ENCODE measurements at places on chromosomes 6 and 20. TPM values are rescaled to one million over a fixed set of nuclear protein-coding genes. Genes with fewer than 3 reads are reported as not detected.

- no peak overlapping the region for H3K4me3 ChIP-seq
- H3K36me3 ChIP-seq, result no peaks in the 10 kb centered on the region
- no peaks in the 10 kb centered on the region for H3K4me1 ChIP-seq
- H3K27ac ChIP-seq, result no peak overlapping the region
Measured at GRCh38 chr6:131733376-131734016, 22.7 kb upstream of the CTAGE9 start.

- no peaks in the 10 kb centered on the region for H3K27me3 ChIP-seq
- no peaks in the 10 kb centered on the region for H3K4me1 ChIP-seq
- no peak overlapping the region for H3K4me3 ChIP-seq
Measured at GRCh38 chr20:47850146-47850545, 64.9 kb upstream of the SULF2 start.

DNA sequence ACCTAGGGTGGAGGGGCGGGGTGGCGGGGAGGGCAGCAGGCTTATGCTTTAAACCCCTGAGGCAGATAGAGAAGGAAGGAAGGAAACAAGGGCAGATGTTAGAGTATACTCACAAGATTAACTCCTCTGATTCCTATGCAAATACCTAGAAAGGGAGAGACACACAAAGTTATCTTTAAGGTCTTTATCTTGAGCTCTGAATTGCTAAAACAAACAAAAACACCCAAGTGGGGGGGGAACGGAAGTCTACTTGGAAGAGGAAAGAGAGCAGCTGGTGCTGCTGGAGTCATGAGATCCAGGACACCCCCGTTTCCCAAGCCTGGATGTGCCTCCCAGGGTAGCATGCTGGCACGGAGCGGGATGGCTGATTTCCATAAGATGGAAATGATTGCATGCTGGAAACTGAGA is 43.4 kb downstream of the PLAGL1 start:
- no peaks in the 10 kb centered on the region for H3K36me3 ChIP-seq
- no peaks in the 10 kb centered on the region for H3K27me3 ChIP-seq
- no peaks in the 10 kb centered on the region for H3K4me1 ChIP-seq
- no peak overlapping the region for H3K27ac ChIP-seq

DNA sequence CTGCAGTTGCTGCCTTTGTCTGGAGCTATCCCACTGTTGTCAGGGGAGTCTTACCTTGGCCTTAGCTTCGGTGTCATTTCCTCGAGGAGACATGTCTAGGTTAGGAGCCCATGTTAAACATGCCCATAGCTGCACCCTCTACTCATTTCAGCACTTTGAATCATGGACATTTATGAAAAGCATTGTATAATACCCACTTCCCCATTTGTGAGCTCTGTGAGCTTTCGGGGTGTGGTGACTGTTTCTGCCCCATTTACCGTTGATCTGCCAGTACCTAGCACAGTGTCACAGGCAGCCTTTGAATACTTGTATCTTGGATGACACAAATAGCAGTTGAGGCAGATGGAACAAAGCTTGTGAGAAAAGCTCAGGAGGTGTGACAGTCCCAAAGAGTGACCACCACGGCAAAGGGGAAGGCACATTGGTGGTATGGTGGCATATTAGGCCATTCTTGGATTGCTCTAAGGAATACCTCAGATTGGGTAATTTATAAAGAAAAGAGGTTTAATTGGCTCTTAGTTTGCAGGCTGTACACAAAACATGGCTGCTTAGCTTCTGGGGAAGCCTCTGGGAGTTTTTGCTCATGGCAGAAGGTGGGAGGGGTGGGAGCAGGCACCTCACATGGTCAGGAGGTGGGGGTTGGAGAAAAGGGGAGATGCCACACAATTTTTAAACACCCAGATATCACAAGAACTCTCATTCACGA is 42.0 kb downstream of the JARID2 start:
- no peak overlapping the region for H3K4me3 ChIP-seq
- no peak for DNase-seq
- H3K36me3 ChIP-seq, result no peaks in the 10 kb centered on the region

TLDC2 gene
- 29.7 TPM for total RNA-seq

WFDC12 gene
- not detected for total RNA-seq

DNA sequence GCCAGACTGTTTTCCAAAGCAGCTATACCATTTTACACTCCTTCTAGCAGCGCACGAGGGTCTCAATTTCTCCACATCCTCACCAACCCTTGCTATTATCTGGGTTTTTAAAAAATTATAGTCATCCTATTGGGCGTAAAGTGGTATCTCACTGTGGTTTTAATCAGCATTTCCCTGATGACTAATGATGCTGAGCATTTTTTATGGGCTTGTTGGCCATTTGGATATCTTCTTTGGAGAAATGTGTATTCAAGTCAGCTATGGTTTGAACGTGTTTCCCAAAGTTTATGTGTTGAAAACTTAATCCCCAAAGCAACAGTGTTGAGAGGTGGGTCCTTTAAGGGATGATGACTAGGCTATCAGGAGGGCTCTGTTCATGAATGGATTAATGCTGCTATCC is 6.7 kb downstream of the MCUR1 start:
- peaks cover 7% of the 10 kb centered on the region for H3K4me1 ChIP-seq
- H3K36me3 ChIP-seq, result no peaks in the 10 kb centered on the region
- no peaks in the 10 kb centered on the region for H3K27me3 ChIP-seq
- no peak overlapping the region for H3K27ac ChIP-seq

DNA sequence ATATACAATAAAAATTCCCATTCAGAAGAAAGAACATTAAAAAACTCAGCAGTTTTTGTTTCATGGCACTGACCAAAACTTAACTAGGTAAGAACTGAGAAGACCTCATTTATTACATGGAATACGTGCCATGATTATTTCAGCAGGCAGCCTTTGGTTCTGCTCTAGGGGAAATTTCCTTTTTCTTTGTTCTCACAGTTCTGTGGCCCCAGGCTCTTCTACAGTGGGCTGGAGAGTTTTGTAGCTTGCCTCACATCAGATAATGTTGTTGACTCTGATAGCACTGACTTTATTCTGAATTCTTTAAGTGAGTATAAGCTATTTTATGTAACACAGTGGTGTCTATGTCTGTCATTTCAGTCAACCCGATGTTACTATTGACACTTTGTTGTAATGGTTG is 844.3 kb downstream of the TBC1D32 start:
- no peaks in the 10 kb centered on the region for H3K27me3 ChIP-seq
- no peak overlapping the region for H3K27ac ChIP-seq
- H3K4me3 ChIP-seq, result no peak overlapping the region
- no peaks in the 10 kb centered on the region for H3K4me1 ChIP-seq

DNA sequence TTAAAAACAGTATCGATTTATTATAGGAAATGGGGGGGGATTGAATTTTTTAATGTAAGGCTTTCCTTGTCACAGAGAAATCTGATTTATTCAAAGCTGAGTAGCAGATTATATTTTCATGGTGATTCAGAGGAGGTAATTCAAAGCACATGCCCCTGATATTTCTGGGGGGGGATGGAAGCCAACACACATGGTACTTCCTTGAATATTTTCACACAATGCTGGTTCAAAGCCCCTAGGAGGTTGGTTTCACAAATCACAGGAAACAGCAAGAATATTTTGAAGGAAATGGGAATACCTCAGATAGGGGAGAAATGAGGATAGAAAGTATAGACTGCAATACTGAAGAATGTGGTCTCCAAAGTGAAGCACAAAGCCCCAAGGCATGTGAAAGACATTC is 98.8 kb downstream of the RTN4IP1 start:
- no peaks in the 10 kb centered on the region for H3K4me1 ChIP-seq
- no peak for DNase-seq
- no peak overlapping the region for H3K4me3 ChIP-seq
- no peaks in the 10 kb centered on the region for H3K36me3 ChIP-seq
- no peak overlapping the region for H3K27ac ChIP-seq

GRCh38 chr20:64113796-64114355 is 6.5 kb upstream of the NPBWR2 start:
- H3K4me1 ChIP-seq, result no peaks in the 10 kb centered on the region
- no peaks in the 10 kb centered on the region for H3K27me3 ChIP-seq
- H3K36me3 ChIP-seq, result no peaks in the 10 kb centered on the region

- no peaks in the 10 kb centered on the region for H3K4me1 ChIP-seq
- H3K36me3 ChIP-seq, result no peaks in the 10 kb centered on the region
- no peak overlapping the region for H3K27ac ChIP-seq
- H3K27me3 ChIP-seq, result peaks cover 7% of the 10 kb centered on the region
- H3K4me3 ChIP-seq, result no peak overlapping the region
Measured at GRCh38 chr20:62714799-62715198, 6.2 kb downstream of the NTSR1 start.

DNA sequence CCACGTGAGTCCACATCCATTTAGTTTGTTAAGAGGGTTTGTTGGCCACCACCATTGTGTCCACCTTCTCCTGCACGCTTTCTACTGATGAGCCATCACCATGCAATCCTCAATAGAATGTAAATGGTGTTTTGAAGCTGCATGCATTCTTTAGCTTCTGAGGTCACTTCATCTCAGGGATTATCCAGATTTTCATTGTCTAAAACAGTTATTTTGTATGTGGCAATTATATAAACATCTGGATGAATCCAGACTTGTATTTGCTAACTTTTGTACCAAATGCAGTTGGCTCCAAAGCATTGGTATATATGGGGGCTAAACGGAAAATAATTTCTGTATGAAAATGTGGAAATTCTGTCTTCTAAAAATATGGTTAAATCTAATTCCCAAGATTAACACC is 231.2 kb upstream of the ARID1B start:
- H3K27ac ChIP-seq, result no peak overlapping the region
- H3K4me1 ChIP-seq, result no peaks in the 10 kb centered on the region
- no peaks in the 10 kb centered on the region for H3K36me3 ChIP-seq
- H3K4me3 ChIP-seq, result no peak overlapping the region
- H3K27me3 ChIP-seq, result no peaks in the 10 kb centered on the region

DNA sequence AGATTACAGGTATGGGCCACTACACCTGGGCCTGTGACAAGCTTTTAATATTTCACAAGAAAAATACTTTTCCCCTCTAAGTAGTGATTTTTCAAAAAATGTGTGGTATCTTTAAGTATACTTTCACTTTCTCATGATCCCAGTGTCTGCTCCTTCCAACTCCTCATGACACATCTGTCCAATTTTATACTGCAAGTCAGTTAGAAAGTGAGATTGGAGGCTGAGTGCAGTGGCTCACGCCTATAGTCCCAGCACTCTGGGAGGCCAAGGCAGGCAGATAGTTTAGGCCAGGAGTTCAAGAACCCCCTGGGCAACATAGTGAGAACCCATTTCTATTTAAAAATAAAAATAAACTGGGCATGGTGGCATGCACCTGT is 20.2 kb downstream of the PIM1 start:
- no peak overlapping the region for H3K27ac ChIP-seq
- H3K4me3 ChIP-seq, result no peak overlapping the region
- no peaks in the 10 kb centered on the region for H3K27me3 ChIP-seq
- H3K4me1 ChIP-seq, result no peaks in the 10 kb centered on the region
- no peak for DNase-seq

- H3K27me3 ChIP-seq, result no peaks in the 10 kb centered on the region
- H3K27ac ChIP-seq, result no peak overlapping the region
- no peaks in the 10 kb centered on the region for H3K4me1 ChIP-seq
- H3K4me3 ChIP-seq, result no peak overlapping the region
- DNase-seq, result no peak
Measured at GRCh38 chr6:159533568-159533967, 159.5 kb downstream of the SOD2 start.

GRCh38 chr20:22619272-22619671 is 34.9 kb upstream of the FOXA2 start:
- no peaks in the 10 kb centered on the region for H3K36me3 ChIP-seq
- no peak for DNase-seq
- H3K27ac ChIP-seq, result no peak overlapping the region
- no peaks in the 10 kb centered on the region for H3K27me3 ChIP-seq
- no peaks in the 10 kb centered on the region for H3K4me1 ChIP-seq

DNA sequence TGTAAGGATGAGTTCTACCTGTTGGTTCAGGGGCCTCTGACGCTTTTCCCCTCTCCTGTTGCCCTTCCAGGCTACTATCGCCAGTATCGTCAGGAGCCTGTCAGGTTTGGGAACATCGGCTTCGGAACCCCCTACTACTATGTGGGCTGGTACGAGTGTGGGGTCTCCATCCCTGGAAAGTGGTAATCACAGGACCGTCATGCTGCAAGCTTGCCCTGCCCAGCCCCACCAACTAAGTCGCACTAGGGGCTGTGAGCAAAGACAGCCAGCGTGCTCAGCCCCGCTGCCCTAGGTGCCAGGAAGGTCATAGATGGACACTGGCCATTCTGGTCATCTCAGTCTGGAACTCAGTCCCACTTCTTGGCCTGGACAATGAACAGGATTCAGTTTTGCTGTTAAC is 102.1 kb downstream of the FNDC1 start:
- H3K27me3 ChIP-seq, result no peaks in the 10 kb centered on the region
- no peaks in the 10 kb centered on the region for H3K36me3 ChIP-seq
- H3K27ac ChIP-seq, result no peak overlapping the region
- H3K4me1 ChIP-seq, result no peaks in the 10 kb centered on the region
- no peak for DNase-seq
- no peak overlapping the region for H3K4me3 ChIP-seq

TAAR5 gene
- not detected for total RNA-seq

- no peak for DNase-seq
- H3K4me3 ChIP-seq, result no peak overlapping the region
- H3K27me3 ChIP-seq, result no peaks in the 10 kb centered on the region
- H3K4me1 ChIP-seq, result no peaks in the 10 kb centered on the region
Measured at GRCh38 chr6:109059153-109059552, 35.5 kb downstream of the SESN1 start.

DNA sequence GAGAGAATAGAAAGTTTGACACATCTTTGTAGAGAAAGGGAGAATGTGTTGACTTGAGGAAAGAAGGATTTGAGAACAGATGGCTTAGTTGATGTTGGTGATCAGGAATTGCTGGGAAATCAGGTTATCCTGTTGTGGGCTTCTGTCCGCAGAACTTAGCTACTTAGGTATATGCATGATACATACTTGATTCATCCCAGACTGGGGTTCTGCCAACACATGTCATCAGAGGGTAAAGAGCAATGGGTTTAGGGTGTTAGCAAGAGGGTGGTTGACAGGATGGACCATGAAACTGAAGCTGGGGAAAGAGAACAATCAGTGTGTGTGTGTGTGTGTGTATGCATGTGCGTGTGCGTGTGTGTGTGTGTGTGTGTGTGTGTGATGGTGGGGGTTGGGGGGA is 50.6 kb upstream of the NELFCD start:
- no peak overlapping the region for H3K4me3 ChIP-seq
- H3K27ac ChIP-seq, result no peak overlapping the region
- no peaks in the 10 kb centered on the region for H3K27me3 ChIP-seq
- no peaks in the 10 kb centered on the region for H3K36me3 ChIP-seq
- DNase-seq, result no peak

DNA sequence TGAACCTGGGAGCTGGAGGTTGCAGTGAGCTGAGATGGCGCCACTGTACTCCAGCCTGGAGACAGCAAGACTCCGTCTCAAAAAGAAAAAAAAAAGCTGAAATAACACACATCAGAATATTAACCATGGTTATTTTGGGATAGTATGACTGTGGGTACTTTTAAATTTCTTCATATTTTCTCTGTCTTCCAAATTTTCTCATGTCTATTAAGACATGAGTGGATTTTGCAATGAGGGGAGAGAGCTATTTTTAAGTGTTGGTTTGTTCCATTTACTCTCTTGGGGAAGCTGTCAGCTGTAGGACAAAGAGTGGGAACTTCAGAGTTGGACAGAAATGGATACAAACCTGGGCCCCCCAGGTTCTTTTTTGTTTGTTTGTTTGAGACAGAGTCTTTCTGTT is 10.3 kb downstream of the ADISSP start:
- no peak overlapping the region for H3K4me3 ChIP-seq
- DNase-seq, result no peak
- H3K36me3 ChIP-seq, result no peaks in the 10 kb centered on the region
- no peaks in the 10 kb centered on the region for H3K4me1 ChIP-seq
- no peak overlapping the region for H3K27ac ChIP-seq
- H3K27me3 ChIP-seq, result no peaks in the 10 kb centered on the region

C6orf58 gene
- not detected for total RNA-seq

All from colonic mucosa (tissue), 4 donors.